ENCODE measurements at places on chromosomes 1 and 21.
A peak's percentile ranks its signal among the peaks of the same experiment; 100 is the strongest.

GRCh38 chr1:229037806-229038405, 233.0 kb upstream of the RAB4A start:
- DNase-seq: no peak

DNA sequence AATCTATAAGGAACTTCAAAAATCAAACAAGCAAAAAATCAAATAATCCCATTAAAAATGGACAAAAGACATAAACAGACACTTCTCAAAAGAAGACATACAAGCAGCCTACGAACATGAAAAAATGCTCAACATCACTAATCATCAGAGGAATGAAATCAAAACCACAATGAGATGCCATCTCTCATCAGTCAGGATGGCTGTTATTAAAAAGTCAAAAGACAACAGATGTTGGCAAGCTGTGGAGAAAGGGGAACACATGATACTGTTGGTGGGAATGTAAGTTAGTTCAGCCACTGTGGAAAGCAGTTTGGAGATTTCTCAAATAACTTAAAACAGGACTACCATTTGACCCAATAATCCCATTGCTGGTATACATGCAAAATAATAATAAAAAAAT, 226.4 kb downstream of the S1PR1 start:
- DNase-seq: no peak

GRCh38 chr21:38768471-38769063, 37.2 kb upstream of the ETS2 start:
- DNase-seq: no peak

DNA sequence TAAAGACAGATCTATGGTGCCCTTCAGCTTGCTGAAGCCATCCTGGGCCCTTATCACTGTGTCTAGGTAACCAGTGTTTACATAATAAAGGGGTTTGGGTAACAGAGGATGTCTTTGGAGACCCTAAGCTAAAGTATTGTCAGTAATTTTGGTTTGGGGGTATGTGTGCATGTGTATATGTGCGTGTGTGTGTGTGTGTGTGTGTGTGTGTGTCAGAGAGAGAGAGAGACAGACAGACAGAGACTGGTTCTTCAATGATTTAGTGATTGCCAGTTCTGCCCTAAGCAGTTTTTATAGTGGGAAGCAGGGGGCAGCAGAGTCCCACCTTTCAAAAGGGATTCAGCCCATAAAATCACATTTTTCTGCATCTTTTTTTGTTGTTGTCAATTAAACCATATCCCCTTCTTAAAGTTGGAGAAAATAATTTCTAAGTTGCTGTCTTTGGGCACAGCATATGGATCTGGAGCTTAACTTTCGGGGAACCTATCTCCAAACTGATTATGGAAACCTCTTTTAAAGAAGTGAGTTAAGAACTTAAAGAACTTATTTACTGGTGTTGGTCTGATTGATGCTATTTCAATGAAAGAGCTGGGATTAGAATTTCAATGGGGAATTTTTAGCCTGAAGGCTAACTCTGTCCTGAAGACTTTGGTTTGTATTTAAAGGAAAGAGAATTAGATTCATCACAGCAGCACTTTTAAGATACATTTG, 51.1 kb downstream of the ZNF326 start:
- peak; percentile 58 for DNase-seq

- peak; percentile 52 for DNase-seq
Measured at GRCh38 chr1:185632659-185633423, 101.3 kb upstream of the HMCN1 start.

- DNase-seq: no peak
Measured at GRCh38 chr1:28171246-28171645, 5.2 kb downstream of the PTAFR start.

GRCh38 chr1:107941531-107941930, 23.4 kb downstream of the VAV3 start:
- no peak for DNase-seq

All from common myeloid progenitor, CD34-positive (primary cell).